Activated T-cell treated with anti-CD3 and anti-CD28 coated beads for 4 hours (primary cell): ENCODE measurements at places on chromosomes 5 and 9.
A peak's percentile ranks its signal among the peaks of the same experiment; 100 is the strongest.

GRCh38 chr9:98660541-98660940 is 48.2 kb downstream of the GABBR2 start:
- DNase-seq, result no peak

DNA sequence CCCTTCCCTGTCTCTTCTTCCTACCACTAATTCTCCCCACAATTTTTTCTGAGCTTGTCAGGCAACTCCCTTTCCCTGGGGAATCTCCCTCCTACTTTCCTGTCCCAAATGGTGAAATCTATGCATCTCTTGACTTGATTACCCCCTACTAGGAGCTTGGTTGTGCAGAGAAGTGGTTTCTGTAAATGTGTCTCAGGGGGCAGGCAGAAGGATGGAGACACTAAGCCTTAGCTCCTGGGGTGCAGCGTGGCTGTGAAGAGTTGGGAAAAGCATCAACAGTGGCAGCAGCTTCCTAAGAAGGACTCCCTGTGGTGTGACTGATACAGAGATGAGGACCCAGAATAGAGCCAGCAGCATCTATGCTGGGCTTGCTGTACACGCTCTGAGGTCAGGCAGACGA is 62.3 kb downstream of the NRG2 start:
- no peak for DNase-seq

GRCh38 chr9:111661150-111661801 is at the start of gene GNG10:
Gene GNG10 (plus strand): TSS chr9:111661605. CDS start chr9:111661635, 30 bp downstream.
- peak; percentile 50 for DNase-seq

DNA sequence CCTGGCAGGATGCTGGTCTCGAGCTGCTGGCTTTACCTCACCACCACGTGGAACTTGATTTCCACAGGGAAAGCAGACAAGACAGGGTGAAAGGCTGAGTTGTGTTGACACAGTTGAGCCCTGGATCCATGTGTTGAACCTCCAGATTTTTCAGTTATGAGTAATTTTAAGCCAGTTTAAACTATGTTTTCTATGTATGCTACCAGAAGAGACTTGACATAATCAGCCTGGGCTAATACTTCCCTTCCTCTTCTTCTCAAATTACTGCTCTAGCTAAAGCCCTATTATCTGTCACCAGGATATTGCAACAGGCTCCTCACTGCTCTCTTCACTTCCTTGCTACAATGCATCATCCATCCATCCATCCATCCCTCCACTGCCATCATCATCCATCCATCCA is 12.0 kb upstream of the PHYKPL start:
- DNase-seq, result no peak

GRCh38 chr5:124764992-124765611 is 18.7 kb upstream of the ZNF608 start:
- no peak for DNase-seq

DNA sequence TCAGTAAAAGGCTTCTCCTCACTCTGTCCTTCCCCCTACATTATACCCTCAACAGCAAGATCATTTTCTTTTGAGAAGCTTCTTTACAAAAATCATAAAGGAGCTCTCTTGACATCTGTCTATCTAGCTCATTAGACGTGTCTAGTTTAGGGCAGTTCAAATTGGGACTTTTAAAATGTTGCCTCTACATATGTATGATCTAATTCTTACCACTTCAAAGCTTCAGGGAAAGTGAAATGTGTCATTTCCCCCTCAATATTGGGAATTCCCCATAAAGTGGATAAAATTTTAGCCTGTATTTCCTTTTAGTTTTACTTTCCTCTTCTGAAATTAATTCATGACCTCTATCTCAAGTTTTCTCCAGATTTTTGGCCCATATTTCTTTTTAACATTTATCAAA is 323.7 kb downstream of the ARRDC3 start:
- no peak for DNase-seq

DNA sequence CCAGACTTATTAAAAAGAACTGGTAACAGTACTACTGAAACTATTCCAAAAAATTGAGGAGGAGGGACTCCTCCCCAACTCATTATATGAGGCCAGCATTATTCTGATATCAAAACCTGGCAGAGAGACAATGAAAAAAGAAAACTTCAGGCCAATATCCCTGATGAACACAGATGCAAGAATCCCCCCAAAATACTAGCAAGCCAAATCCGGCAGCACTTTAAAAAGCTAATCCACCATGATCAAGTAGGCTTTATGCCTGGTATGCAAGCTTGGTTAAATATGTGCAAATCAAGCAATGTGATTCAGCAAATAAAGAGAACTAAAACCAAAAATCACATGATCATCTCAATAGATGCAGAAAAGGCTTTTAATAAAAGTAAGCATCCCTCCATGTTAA is 2271.0 kb upstream of the C9orf72 start:
- no peak for DNase-seq

GRCh38 chr5:435961-436640 is 6.9 kb upstream of the EXOC3 start:
- no peak for DNase-seq
